Activated CD4-positive, alpha-beta T cell treated with anti-CD3 and anti-CD28 coated beads for 36 hours (primary cell): ENCODE measurements at places on chromosomes 2 and 18. TPM values are rescaled to one million over a fixed set of nuclear protein-coding genes. Genes with fewer than 3 reads are reported as not detected.
A peak's percentile ranks its signal among the peaks of the same experiment; 100 is the strongest.

Gene SPP2
- total RNA-seq = not detected

Gene RASGRP3
- 3.9 TPM for total RNA-seq

Gene MBD2
- 134 TPM for total RNA-seq

Gene RNF103
- total RNA-seq = 8.4 TPM

Gene CNDP1
- not detected for total RNA-seq

DNA sequence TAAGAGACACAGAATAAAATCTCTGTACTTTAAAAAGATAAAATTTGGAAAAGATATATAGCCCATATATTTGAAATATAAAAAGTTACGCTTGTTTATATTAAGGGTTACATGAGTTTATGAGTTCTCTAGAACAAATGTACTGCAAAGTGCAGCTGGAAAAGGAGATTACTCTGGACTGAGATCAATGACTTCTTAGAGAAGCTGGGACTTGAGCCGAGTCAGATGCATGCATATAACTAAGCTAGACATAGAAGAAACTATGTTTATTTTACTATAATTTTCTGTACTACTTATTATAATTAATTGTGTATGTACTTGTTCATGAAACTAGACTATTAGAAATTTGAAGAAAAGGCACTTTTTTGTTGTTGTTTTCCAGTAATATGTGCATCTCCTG lies 170.3 kb upstream of the NXPH2 start:
- no peak for DNase-seq

DNA sequence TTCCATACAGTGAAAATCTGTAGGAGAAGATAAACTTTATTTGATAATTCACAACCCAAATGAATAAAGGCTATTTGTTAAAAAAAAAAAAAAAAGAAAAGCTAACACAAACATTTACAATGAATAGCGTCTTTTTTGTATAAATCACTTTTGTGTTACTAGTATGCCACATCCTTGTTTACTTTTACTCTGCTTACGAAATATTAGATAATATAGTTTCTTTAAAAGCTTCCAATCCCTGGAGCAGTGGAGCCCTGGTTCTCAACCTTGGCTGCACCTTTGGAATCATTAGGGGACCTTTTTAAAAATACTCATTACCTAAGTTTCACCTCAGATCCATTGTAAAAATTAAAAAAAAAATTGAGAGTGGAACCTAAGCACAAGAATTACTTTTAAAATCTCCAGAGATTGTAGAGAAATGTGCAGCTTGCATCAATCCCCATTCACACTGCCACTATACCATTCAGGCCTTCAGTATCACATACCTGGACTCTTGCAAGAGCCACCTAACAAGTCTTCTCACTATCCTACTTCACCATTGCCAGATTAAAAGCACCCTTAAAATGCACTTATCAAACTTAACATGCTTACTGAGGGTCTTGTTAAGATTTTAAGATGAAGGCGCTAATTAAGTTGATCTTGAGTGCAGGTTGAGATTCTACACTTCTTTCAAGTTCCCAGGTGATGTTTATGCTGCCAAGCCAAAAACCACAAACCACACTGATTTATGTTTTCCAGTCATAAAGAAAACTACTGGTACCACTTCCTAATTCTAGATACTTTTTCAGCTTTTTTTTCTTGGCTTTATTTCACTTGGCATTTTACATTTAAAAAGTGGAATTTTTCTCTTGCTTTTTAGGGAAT lies 59.7 kb upstream of the ZC3H15 start:
- DNase-seq = no peak

- no peak for DNase-seq
These were observed 116.7 kb downstream of the ALK start for GRCh38 chr2:29804671-29805070.

- no peak for DNase-seq
These were observed 6.4 kb downstream of the CD207 start for GRCh38 chr2:70828914-70829824.

DNA sequence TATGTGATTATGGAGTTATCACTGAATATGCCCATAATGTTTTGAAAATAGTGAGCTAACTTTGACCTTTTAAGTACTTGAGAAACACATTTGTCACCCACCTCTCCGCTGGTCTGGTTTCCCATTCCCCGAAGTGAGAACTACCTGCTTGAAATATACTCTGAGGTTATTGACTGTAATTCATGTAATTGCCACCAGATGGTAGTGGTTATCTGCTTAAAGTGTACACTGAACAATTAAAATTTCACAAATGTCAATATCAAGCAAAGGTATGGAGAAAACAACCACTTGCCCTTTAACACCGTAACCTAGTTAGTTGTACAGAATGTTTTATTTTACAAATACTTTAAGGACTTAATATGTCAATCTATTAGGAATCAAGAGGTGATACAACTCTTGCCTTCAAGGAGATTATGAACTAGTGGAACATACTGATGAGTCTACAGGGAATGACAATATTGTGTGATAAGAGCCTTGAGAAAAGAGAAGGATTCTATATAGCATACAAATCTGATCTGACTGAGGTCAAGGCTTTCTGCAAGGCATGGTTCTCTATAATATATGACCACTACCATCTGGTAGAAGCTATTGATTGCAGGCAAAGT lies 316.8 kb upstream of the KCNH7 start:
- peak; percentile 3 for DNase-seq

DNA sequence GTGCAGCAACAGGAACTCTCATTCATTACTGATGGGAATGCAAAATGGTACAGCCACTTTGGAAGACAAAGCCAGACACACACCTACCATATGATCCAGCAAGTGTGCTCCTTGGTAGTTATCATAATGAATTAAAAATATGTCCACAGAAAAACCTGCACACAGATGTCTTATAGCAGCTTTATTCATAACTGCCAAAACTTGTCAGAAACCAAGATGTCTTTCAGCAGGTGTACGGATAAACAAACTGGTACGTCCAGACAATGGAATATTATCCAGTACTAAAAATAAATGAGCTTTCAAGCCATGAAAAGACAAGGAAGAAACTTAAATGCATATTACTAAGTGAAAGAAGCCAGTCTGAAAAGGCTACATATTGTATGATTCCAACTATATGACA lies 50.4 kb downstream of the CHMP3 start:
- no peak for DNase-seq

DNA sequence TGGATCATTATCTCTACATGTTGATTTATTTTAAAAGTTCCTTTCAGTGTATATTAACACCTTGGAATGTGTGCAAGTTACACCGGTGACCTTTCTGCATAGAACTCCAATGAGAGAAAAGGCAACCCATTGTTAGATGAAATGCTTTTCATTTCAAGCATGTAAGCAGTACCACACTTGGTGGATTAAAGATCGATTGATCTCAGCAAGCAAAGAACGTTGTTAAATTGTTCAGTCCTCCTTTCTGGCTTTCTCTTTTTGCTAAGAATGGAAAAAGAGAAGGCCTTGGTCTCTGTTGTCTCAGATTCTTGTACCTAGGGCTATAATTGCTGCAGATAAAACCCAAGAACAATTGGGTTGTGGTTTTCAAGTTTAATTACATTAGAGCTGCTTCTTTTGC lies 843.0 kb downstream of the DPP10 start:
- no peak for DNase-seq

- DNase-seq = no peak
These were observed 11.7 kb upstream of the NAPG start for GRCh38 chr18:10514082-10514481.

DNA sequence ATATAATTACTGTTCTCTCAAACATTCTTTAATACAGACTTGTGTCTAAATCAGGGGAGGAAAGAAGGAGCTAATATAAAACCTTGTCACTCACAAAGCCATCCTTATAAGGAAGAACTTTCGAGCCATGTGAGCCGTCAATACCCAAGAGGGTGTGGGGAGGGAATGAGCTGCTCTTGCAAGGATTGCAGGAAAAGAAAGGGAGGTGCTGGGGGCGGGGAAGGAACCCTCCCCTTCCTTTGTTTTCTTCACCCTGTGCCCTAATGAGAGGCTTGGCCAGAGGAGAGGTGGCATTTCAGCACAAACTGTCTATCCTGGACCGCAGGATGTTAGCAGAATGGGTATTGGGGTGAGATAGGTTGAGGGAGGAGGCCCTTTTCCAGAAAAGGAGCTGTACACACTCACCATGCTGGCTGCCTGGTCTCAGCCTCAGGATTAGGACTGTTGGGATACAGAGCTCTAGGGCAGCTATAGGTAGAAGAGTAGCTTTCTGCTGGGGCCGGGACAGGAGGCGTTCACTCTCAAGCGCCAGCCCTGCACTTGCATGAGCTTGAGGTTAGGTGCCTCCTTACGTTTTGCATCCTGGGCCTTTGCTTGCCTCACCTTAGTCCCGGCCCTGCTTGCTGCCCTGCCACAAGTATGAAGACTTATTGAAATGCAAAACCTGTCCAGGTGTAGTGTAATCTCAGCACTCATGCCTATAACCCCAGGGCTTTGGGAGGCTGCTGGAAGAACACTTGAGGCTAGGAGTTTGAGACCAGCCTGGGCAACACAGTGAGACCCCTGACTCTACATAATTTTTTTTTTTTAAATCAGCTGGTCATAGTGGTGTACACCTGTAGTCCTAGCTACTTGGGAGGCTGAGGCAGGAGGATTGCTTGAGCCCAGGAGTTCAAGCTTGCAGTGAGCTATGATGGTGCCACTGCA lies 190.5 kb downstream of the LOXHD1 start:
- DNase-seq = no peak

DNA sequence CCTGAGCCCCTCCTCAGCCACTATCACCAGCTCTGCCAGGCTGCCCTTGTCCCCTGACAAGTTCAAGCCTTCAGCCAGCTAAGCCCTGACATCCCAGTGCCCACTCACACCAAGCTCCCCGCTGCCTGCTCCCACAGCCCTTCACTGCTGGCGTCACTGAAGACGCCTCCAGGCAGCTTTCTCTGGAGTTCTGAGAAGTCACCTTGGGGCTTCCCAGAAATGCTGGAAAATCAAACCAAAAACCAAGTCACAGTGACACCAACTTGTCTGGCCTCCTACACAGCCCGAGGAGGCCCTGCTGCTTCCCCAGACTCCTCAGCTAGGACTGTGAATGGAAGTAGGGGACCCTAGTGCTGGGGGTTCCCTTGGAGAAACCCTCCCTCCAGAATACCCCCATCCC lies 2.2 kb upstream of the TNS1 start:
- DNase-seq = no peak

DNA sequence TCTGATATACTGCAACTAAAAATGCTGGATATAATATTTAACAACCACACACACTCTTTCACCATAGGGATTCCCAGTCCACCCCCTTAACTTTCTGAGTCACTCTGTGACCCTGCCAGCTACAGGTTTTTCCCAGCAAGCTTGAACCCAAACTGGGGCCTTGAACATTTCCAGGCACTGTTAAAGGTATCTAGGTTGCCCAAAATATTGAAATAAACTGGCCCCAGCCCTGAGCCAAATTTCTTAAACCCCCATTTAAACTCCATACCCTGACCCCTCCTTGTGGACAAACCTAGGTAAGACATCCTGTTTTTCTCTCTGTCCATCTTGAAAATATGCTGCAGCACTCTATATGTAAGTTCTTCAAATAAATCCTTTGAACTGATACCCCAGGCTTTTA lies 19.7 kb upstream of the DCTN1 start:
- DNase-seq = no peak

DNA sequence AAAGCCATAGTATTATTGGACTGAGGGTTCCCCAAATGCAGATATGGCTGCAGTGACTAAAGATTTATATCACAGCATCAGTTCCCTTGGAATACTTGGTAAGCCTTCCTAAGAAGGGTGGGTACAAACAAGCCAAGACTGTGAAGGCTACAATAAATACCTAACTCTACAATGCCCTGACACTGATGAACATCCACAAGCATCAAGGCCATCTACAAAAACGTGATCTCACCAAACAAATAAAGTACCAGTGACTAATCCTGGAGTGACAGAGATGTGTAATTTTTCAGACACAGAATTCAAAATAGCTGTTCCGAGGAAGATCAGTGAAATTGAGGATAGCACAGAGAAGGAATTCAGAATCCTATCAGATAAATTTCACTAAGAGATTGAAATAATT lies 254.5 kb downstream of the PARD3B start:
- no peak for DNase-seq

DNA sequence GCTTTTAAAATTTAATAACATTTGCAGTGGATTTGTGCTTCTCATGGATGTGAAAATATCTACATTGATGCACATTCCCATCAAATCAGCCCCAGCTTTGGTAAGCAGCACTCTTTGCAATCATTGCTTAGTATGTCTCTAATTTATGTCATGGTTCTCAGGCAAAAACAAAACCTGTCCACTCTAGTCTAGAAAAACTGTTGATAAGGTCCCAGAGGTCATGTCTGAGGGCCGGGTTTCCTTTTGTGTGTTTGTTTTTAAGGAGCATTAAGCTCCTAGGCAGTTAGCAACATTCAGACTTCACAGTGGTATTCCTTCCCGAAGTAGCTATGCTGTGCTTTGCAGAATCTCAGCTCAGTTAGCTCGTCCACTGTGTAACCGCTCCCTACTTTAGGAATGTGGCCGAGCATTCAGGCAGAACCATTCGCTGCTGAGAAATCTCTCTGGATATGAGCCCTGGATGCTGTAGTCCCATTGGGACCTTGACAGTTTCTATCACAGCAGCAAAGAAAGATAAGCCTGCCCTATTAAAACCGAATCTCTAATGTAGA lies 4.0 kb downstream of the DIPK1C start:
- no peak for DNase-seq

- DNase-seq = no peak
These were observed 25.5 kb upstream of the CIB4 start for GRCh38 chr2:26666671-26667070.

GRCh38 chr2:166088634-166089033 lies 39.2 kb downstream of the SCN1A start:
- DNase-seq = no peak
